ENCODE measurements at places on chromosomes 2 and 18. TPM values are rescaled to one million over a fixed set of nuclear protein-coding genes. Genes with fewer than 3 reads are reported as not detected.

GRCh38 chr2:46002507-46002883, 294.7 kb upstream of the EPAS1 start:
- no peak for DNase-seq

GRCh38 chr2:150531591-150531990, 44.1 kb upstream of the RND3 start:
- no peak for DNase-seq

- DNase-seq: no peak
Observed at GRCh38 chr2:198307093-198307492, 502.7 kb downstream of the PLCL1 start.

GRCh38 chr2:58701688-58702301, 460.7 kb upstream of the FANCL start:
- no peak for DNase-seq

Gene FRZB
- polyA plus RNA-seq: 1.1 TPM

DNA sequence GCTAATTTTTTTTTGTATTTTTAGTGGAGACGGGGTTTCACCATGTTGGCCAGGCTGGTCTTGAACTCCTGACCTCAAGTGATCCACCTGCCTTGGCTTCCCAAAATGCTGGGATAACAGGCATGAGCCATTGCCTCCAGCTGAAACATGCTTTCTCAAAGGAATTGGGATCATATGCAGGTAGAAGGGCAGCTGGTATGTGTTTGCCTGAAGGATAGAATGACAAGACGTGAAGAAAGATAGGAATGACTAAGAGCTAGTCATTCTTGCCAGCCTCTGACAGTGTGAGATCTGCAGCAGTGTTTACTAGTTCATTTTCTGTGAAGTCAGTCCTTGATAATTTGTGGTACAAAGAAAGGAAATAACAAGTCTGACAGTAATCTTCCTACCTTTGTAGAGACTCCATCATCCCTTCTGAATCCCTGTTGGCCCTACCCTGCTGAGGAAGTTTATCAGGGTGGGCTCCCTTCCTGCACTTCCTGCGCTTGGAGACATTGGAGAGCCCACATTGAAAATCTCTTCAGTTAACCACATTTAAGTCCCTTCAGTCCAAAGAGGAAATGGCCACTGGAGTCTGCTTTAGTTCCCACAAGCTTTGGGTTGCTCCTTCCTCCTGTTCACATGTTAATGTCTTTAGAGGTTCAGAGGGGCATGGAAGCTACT, 14.7 kb downstream of the CFLAR start:
- DNase-seq: no peak

GRCh38 chr2:158460632-158461297, 4.0 kb downstream of the PKP4 start:
- DNase-seq: no peak

DNA sequence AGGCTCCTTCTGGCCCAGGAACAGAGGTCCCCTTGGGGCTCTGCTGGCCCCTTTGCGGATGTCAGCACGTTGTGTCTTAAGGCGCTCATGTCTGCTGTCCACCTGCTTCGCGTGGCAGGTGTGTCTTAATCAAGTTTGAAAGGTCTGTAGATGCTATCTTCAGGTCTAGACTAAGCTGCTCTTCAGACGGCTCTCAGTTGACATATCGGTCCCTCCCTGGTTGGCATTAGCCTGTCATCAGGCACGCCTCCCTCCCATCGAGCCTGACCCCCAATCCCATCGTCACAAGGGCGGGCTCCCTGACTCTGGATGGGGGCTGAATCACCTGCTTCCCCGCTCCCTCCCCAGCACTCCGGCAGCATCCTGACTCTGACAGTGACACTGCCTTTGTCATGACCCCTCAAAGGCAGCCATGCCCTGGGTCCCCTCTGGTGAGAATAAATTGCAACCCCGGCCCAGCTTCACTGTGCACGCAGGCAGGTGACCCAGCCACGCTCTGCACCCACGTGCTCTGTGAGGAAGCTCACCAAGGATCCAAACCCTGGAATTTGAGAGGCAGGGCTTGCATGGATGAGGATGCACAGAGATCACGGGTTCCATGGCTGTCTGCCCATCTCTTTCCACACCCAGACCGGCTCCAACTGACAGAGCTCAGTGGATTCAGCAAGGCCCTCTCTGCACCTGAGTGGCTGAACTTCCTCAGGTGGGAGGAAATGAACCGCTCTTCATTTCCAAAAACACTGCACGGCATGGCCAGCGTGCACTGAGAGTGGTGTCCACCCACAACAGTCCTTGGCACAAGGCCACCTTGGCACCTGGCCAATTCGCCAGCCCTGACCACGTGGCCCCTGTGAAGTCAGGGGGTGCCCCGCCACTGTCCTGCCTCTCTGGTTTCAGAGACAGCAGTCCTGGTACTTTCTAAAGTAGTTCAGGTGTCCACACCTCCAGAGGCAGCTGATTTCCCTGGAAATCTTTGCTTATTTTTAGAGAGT, 110.2 kb upstream of the GPC1 start:
- DNase-seq: peak; percentile 45

Gene SPP2
- not detected for polyA plus RNA-seq

DNA sequence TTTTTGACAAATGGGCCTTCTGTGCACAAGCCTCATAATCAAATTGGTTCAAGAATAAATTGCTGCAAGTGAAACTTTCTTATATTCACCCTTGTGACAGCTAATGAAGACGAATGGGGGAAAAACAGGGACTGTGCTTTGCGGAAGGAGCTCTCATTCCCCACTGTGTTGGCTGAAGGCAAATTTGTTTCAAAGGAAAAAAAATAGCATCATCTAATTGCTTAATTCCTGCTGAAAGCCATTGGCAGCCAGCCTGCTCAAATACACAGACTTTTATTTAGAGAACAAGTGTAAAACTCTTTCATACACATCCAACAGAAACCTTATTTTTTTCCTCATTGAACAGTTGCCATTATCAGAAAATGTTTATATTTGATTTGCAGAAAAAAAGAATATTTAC, 172.3 kb downstream of the ARL6IP6 start:
- DNase-seq: no peak

- DNase-seq: no peak
Observed at GRCh38 chr2:233423552-233423860, 69.2 kb downstream of the DGKD start.

DNA sequence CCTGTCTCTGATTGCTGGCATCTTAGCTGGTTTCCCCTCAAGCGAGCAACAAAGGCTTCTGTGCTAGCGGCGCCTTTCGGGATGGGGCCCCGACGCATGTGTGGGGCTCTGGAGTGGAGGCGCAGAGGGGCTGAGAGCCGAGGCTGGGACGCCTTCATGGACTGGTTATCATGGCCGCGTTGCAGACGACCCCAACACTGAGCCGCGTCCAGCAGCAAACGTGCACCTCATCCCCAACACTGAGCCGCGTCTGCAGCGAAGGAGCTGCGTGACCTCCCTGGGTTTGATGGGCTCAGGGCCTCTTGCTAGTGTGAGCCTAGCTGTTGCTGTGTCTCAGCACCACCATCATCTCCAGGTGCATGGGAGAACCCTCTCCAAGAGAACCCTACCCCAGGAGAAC, 123.7 kb upstream of the CTDP1 start:
- no peak for DNase-seq

Gene CAVIN2
- polyA plus RNA-seq: 38.9 TPM

GRCh38 chr18:23798824-23799223, 109.6 kb downstream of the LAMA3 start:
- DNase-seq: no peak

DNA sequence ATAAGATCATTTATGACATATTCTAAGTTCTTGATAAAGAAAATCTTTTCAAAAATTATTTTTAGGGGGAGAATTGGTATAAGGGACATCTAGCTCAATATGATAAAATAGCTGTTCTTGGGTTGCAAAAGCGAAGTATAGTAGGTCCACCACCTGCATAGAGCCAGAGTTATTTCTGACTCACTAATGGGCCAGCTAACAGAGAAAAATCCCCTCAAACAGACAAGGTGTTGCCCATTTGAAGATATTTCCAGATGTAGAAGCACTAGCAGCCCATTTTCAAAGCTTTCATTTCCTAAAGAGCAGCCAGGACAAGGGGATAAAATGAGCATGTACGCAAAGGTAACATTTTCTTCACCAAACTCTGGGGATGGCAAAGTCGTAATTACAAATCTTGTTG, 165.7 kb upstream of the FN1 start:
- DNase-seq: no peak

Gene POLR1B
- polyA plus RNA-seq: 3.3 TPM

Gene RGPD3
- 0.14 TPM for polyA plus RNA-seq

Gene C2orf72
- polyA plus RNA-seq: 0.15 TPM

DNA sequence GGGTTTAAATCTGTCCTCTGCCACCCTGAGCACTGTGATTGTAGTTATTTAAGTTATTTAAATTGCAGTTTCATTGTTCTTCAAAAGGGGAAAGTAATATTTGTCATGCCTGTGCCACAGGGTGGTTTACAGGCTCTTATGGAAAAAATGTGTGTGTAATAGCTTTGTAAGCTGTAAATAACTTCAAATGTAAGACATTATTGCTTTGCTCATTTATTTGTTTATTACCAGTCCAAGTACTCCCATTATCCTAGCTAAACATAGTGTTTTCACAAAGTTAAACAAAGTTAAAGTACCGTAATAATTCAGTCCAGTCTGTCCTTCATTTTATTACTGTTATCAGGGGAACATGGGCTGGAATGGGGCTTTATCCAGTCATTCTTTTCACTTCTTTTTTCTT, 43.4 kb upstream of the IGFBP2 start:
- DNase-seq: no peak

GRCh38 chr2:118807668-118808428, 39.6 kb downstream of the EN1 start:
- no peak for DNase-seq

GRCh38 chr2:25699216-25699615, 25.8 kb upstream of the DTNB start:
- DNase-seq: no peak

Gene KYNU
- 0.76 TPM for polyA plus RNA-seq
